ENCODE measurements at places on chromosomes 12 and 14.
A peak's percentile ranks its signal among the peaks of the same experiment; 100 is the strongest.

GRCh38 chr14:71692496-71692895 lies 239.7 kb upstream of the RGS6 start:
- no peak for DNase-seq

DNA sequence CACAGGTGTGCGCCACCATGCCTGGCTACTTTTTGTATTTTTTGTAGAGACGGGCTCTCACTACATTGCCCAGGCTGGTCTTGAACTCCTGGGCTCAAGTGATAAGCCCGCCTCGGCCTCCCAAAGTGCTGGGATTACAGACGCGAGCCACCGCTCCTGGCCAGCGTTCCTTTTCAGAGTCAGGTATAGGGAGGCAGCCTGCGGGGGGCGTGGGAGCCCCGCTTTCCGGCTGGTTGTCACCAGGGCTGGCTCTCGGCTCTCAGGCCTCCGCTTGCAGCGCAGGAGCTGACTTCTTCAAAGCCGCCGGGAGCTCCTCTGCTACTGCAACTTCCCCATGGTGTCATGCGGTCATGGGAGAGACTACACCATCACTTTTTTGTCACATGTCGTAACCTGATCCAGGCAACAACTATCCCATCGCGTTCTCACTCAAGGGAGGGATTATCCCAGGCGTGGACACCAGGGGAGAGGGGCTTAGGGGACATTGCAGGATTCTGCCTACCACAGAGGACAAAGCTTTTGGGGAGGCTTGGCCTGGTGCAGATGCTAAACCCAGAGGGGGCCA lies 129.4 kb downstream of the SCARB1 start:
- no peak for DNase-seq

DNA sequence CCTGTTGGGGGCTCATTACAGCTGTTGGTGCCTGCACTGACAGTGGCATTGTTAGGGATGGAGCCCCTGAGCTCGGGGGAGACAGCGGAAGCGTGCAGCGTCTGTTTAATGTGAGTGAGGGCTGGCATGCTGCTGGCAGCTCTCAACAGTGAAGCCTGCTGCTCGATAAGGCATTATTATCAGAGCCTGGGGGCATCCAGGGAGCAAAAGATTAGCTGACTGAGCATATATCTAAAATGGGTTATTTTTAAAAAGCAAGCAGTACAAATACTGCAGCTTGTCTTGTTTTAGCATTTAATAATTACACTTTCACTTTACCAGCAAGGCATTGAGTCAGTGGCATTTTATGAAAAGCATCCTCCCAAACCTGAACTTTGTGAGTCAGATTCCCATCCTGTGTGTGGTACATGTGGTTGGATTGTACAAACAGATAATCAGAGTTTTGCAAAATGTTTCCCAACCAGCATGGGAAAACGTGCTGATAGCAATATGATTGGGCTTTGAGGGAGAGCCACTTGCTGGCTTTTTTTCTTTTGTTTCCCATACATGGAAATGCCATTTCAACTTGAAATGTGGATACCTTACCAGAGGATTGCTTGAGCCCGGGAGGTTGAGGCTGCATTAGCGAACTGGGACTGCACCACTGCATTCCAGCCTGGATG lies 150.8 kb downstream of the PRKCH start:
- DNase-seq = no peak

- no peak for DNase-seq
Observed at GRCh38 chr12:41365653-41366171, 177.6 kb downstream of the PDZRN4 start.

DNA sequence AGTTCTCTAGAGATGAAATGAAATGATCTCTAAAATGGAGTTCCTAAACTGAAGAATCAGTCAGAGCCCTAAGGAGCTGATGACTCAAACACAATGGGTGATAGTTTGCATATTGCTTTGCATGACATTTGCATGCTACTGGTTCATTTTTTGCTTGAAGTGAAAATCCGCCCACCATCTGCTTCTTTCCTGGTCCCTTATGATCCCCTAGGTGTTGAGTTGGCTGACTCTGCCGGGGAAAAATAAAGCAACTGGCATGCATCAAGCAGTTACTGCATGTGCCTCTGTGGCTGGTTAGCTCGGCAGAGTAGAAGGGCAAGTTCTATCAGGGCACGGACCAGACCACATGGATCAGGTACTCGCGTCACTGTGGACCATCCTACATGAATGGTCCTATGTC lies 151.1 kb downstream of the PPM1H start:
- DNase-seq = no peak

DNA sequence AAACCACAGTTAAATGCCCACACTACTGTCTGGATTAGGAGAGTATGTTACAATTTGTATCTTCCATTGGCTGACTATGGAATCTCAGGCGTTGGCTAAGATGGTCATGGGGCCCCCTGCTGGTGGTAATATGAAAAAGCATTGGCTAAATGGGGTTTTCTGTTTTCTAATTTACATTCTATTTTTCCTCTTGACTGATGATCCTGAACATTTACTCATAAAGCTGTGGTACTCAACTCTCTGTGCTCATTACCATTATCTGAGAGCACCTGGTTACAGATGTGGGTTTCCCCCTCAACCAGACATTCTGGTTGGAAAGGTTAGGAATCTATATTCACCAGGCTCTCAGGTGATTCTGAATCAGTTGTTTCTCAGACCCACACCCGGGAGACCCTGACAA lies 64.8 kb downstream of the WSCD2 start:
- no peak for DNase-seq

GRCh38 chr12:67107751-67108269 lies 161.3 kb upstream of the CAND1 start:
- no peak for DNase-seq

DNA sequence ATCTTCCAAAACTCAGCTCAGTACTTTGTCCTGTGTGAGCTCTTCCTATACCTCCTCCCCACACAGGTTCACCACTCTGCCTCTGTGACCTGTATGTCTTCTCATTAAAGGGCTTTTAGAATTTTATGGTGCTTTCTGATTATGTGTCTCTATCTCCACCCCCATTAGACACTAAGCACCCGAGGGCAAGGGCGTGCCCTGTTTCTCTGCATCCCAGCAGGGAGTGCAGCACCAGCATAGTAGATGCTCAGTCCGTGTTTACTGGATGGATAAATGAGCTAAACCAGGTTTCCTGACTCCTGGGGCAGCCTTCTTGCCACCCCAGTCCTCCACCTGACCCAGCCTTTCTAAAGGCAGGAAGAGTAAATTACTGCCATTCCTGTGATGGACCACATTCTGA lies 333.8 kb downstream of the CACNA1C start:
- no peak for DNase-seq

DNA sequence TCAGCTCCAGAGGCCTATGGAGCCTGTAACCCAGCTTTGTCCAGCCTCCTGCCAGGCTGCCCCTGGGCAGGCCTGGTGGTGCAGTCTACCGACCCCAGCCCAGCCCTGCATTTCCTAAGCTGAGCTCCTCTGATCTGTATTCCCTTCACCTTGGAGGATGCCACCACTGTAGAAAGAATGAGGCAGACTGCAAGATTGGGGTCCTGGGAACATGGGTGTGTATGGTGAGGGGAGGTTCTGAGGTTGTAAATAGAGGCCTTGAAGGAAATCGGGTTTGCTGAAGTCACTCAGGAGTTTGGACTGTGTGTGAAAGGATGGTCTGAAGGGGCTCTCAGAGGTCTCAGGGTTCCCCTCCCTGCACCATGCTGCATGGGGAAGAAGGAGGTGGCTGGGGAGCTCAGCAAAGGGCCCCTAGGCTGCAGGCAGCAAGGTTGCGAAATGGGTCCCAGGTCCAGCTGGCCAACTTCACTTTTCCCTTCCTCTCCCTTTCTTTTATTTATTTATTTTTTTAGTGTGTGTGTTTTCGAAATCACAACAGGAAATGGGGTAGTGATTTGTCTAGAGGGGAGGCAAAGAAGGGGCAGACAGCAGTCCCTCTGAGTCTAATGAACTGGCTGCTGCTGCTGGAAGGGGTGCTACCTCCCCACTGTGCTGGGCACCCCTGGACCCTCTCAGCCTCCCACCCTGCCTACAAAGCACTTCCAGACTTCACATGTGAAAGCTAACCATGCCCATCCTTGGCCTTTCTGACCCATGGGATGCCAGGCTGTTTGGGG lies 1.2 kb upstream of the LRP1-AS start:
- no peak for DNase-seq

- no peak for DNase-seq
Observed at GRCh38 chr12:7645395-7646177, 20.1 kb downstream of the APOBEC1 start.

DNA sequence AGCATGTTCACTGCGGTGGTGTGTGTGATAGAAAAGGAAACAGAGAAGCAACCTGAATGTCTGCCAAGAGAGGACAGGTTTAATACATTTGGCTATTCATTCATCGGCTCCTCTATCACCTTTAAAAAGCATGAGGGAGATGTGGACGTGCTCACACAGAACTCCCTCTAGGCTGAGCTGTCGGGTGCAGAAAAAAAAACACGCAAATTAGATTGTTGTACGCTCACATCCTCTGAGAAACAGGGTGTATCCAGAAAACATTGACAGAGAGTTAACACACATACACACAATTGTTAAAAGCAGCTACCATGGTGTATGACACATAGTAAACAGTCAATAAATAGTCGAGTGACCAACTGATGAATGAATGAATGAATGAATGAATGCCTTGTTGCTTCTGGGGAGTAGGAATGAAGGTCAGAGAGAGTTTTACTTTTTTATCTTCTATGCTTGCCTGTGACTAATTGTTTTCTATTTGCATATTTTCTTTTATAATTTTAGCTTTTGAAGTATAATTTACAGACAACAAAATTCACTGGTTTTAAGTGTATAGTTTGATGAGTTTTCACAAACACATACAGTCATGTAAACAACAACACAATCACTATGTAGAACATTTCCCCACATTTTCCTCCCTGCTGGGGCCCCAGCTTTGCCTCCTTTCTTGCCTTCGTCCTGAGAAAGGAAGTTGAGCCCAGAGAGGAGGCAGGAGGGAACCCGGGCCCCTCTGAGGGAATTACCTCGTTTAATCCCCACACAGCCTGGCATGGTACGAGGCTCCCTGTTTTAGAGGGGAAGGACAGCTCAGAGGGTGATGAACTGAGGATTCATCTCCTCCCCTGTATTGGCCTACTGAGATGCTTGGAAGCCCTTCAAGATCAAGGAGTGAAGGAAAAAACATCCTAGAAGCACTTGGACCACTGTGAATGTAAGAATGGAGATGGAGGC lies 19.7 kb upstream of the FAM222A start:
- no peak for DNase-seq

GRCh38 chr14:35261774-35262173 lies 30.4 kb upstream of the PSMA6 start:
- no peak for DNase-seq

DNA sequence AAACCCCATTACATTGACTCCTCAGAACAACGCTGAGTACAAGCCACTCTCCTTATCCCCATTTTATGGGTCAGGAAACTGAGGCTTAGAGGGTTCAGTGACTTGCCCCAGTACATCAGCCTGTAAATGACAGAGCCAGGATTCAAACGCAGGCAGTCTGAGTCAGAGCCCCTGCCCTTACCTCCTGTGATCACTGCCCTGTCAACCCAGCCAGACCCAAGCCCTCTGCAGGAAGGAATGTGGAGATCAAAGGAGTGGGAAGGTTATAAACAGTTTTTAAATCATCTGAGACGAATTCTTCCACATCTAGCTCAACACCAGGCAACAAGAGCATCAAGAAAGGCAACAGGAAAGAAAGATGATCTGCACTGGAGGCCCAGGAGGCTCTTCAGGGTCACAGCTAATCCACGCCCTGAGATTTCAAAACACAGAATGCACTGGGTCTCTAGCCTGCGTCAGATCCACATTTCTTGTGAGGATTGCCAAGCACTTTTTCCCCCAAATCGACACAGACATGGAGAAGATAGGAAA lies 38.5 kb downstream of the SPTB start:
- no peak for DNase-seq

DNA sequence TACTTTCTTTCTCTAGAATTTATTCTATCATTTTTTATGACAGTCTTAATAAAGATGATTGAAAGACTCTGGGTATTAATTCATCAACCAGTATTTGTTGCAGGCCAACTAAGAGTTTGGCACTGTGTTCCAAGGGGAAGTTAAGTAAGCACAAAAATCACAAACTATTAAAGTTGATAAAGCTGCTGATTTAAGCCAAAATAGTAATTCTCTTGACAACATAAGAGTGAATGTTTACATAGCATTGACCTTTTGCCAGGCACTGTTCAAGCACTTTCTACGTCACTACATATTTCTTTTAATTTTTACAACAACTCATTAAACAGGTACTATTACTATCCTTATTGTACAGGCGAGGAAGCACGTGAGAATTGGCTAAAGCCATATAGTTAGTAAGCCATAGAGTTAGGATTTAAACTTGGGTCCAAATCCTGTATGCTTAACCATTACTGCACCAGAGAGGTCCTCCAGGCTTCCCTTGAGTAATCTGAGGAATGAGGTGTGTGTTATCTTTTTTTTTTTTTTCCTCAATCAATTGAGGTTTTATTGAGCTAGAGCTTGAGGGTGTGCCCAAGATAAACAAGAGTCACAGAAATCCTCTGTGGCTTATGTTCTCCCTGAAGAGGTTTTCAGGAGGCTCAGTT lies 1009.6 kb downstream of the DIO2 start:
- no peak for DNase-seq

DNA sequence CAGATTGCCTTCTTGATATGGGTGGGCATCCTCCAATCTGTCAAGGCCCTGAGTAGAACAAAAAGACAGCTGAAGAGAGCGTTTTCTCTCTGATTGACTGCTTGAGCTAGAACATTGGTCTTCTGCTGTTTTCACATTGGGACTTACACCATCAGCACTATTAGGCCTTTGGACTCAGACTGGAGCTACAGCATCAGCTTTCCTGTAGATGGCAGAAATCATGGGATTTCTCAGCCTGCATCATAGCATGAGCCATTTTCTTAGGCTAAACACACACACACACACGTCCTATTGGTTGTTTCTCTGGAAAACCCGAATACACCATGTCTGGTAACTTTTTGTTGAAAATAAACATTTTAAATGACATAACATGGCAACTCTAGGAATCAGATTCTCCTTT lies 15.8 kb upstream of the PPM1A start:
- no peak for DNase-seq

- peak; percentile 91 for DNase-seq
Observed at GRCh38 chr12:102964872-102965271, 7.4 kb downstream of the ASCL1 start.
